ENCODE measurements at places on chromosomes 12 and 14.

DNA sequence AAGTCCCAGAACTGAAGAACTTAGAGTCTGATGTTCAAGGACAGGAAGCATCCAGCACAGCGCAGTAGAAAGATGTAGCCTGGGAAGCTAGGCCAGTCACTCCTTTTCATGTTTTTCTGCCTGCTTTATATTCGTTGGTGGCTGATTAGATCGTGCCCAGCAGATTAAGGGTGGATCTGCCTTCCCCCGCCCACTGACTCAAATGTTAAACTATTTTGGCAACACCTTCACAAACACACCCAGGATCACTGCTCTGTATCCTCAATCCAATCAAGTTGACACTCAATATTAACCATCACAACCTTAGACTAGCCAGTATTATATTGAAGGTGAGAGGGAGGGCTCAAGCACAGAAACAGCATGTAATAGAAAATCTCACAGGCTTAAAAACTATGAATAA, 222.9 kb downstream of the C12orf50 start:
- DNase-seq, result no peak

- no peak for DNase-seq
Observed at GRCh38 chr12:114995891-114996290, 311.9 kb upstream of the TBX3 start.

- DNase-seq, result no peak
Observed at GRCh38 chr12:113220593-113221180, 577 bp upstream of the TPCN1 start.

- no peak for DNase-seq
Observed at GRCh38 chr12:99977550-99977949, 7.2 kb downstream of the ANKS1B start.
